ENCODE measurements at places on chromosomes 4 and X. TPM values are rescaled to one million over a fixed set of nuclear protein-coding genes. Genes with fewer than 3 reads are reported as not detected.

Gene SH3RF1
- 4.9 TPM for total RNA-seq

Gene FABP2
- total RNA-seq: not detected

Gene UGT2B15
- not detected for total RNA-seq

Gene CXCR3
- total RNA-seq: not detected

Gene UGT2A2
- total RNA-seq: not detected

Gene ITGB1BP2
- 1.3 TPM for total RNA-seq

Data from Daoy (cell line).